ENCODE measurements at places on chromosomes 4 and X. TPM values are rescaled to one million over a fixed set of nuclear protein-coding genes. Genes with fewer than 3 reads are reported as not detected.

Gene CNGA1
- 1.0 TPM for total RNA-seq

- H3K36me3 ChIP-seq, result no peaks in the 10 kb centered on the region
- H3K4me3 ChIP-seq, result no peak overlapping the region
- H3K27ac ChIP-seq, result no peak overlapping the region
- H3K27me3 ChIP-seq, result no peaks in the 10 kb centered on the region
- no peak for DNase-seq
- H3K4me1 ChIP-seq, result no peaks in the 10 kb centered on the region
Observed at GRCh38 chrX:136778916-136779315, 1.8 kb downstream of the ARHGEF6 start.

Gene IL13RA2
- total RNA-seq, result 2.2 TPM

DNA sequence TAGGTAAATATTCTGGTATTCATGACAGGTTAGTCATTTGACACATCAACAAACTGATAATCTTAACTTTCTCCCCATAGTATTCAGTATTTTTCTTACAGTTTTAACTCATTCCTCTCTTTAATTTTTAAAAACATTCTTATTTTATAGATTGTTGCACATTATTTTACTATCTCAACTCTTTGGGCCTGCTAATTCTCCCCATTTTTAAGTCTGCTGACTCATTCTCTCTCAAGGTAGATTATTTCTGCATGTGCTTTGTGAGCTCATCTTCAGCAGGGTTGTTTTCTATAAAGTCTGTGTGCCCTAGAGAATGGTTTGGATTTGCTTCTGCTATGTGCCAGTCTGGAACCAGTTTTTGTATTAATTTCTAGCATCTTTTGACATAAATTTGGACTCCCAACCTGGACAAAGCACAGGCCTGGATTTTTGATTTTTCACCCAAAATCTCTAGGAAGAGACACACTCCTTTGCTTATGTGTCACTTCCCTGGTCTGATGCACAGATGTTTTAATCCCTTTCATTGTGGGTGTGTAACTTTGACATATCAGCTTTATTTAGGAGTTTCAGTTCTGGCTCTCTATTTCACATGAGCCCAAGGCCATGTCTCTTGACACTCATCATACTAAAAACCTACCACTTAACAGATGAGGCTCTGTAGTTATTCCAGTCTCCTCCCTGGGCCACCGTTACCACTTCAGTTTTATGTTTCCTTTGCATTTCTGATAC is 194.3 kb upstream of the PGRMC2 start:
- H3K4me3 ChIP-seq, result no peak overlapping the region
- H3K36me3 ChIP-seq, result no peaks in the 10 kb centered on the region
- H3K4me1 ChIP-seq, result peaks cover 6% of the 10 kb centered on the region
- DNase-seq, result no peak

Gene PAGE2
- not detected for total RNA-seq

DNA sequence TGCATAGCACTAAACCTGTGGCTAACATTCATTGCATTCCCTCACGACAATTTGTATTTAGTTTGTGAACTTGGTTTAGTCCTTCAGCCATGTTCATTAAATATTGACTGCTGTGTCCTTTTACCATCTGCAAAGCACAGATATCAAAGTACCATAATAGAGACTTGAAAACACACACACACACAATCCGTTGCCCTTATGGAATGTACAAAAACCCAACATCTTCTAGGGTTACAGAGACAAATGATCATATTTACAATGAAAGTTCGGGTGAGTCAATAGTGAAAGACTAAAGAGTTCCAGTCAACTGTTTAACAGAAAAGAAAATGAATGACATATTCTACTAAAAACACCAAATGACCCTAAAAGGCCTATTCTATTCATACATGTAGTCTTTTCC is 50.8 kb upstream of the TXK start:
- H3K4me3 ChIP-seq, result no peak overlapping the region
- no peak overlapping the region for H3K27ac ChIP-seq
- H3K36me3 ChIP-seq, result no peaks in the 10 kb centered on the region
- H3K27me3 ChIP-seq, result no peaks in the 10 kb centered on the region
- H3K4me1 ChIP-seq, result peaks cover 5% of the 10 kb centered on the region

DNA sequence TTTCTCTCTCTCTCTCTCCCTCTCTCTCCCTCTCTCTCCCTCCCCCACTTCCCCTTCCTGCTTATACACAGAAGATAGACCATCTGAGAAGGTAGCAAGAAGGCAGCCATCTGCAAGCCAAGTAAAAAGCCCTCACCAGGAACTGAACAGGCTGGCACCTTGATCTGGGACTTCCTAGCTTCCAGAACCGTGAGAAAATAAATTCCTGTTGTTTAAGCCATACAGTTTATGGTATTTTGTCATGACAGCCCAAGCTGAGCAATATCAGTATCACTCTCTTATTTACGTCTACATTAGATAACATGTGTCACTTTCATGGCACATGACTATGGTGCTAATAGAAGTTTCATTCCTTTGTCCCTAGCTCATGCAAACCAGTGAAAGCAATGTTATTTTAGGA is 581.1 kb downstream of the INPP4B start:
- no peak overlapping the region for H3K27ac ChIP-seq
- H3K4me3 ChIP-seq, result no peak overlapping the region
- no peaks in the 10 kb centered on the region for H3K4me1 ChIP-seq
- H3K27me3 ChIP-seq, result no peaks in the 10 kb centered on the region
- no peak for DNase-seq

Gene CPLX1
- 5.6 TPM for total RNA-seq
